NCI-H187 (cell line): ENCODE measurements at places on chromosomes 6 and 20.

DNA sequence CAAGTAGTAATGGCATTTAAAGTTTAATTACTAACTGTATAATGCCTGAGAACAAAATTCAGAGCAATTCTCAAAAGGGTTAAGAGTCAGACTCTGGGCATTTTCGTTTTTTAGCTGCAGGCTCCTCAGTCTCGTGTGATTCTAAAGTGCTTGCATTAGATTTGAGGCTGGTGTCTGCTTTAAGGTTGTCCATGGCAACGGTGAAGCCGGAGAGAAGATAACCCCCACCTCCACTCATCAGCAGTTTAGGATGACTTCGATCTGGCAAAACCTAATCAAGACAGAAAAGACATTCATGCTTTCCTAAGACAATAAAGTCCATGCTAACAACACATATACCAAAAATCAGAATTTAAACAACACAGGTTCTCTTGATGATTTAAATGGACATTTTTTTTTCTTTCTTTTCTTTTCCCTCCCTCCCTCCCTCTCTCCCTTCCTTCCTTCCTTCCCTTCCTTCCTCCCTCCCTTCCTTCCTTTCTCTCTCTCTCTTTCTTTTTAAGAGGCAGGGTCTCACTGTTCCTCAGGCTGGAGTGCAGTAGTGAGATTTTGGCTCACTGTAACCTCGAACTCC lies 11.8 kb downstream of the TRMT6 start:
- DNase-seq: no peak

DNA sequence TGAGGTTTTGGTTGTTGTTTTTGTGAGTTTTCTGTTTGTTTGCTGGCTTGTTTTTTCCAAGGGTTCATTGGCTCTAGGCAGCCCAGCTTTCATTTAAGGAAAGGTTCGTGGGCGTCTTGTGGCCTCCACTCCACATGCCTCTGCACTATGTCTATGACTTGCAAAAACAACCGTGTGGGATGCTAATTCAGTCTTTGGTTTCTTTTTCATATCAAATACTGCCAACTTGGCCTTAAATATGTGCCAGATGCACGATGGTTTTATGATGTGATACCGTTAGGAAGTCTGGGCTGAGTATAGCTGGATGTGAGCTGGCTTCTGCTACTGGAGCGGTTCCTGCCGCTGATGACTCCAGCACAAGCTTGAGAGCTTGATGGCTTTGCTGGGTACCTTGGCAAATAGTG lies 96.3 kb downstream of the BMP2 start:
- no peak for DNase-seq

GRCh38 chr6:170262489-170263088 lies 28.3 kb downstream of the DLL1 start:
- no peak for DNase-seq

DNA sequence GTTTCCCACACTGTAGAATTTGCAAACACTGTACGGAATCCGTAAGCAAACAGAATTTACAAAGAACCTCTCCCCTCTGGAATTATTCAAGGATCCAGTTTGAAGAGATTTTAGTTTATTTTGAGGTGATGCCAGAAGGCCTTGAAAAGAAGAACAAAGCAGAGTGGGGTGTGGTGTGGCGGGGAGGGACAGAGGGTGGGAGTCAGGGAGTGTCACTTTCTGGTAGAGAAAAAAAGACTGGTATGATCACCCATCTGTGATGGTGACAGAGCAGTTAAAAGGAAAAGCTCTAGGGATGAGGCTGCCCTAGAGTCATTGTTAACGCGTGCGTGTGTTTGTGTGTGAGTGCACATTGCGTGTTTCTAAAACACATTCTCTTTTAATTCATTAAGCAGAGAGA lies 97.0 kb upstream of the F13A1 start:
- DNase-seq: no peak

- DNase-seq: no peak
These were observed 1149.0 kb downstream of the EPHA7 start for GRCh38 chr6:92270365-92270764.

DNA sequence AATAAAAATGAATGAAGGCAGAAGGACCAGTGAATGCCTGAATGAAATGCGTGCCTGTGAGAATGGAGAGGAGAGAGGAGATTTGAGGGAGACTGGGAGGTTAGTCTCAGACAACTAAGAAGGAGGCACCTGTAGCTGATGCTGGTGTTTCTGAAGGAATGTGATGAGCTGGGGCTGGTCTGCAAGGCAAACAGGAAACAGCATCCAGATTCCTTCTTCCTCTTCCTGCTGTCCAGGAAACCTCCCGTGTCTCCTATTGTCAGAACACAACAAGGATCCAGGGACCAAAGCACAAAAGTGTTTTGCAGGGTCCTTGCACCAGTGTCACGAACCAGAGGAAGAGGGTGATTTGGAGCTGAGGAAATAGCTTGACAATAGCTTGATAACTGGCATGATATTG lies 50.4 kb upstream of the TAB2 start:
- no peak for DNase-seq

DNA sequence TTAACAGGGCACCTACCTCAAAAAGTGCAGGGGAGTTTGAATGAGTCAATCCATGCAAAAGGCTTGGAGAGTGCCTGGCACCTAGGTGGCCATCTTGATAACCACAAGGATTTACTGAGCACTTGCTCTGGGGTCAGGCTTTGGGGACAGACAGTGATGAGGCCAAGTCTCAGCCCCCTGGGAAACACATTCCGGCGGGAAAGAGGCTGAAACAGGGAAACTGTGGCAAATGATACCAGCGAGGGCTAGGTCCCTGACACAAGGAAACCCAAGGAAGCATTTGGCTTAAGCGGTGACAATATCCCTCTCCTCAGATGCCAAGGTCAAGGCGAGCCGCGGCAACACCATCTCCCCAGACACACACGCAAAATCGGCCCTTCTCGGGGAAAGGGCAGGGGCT lies 527 bp upstream of the DOK5 start:
- no peak for DNase-seq

GRCh38 chr6:63321821-63322220 lies 2.0 kb upstream of the LGSN start:
- no peak for DNase-seq

DNA sequence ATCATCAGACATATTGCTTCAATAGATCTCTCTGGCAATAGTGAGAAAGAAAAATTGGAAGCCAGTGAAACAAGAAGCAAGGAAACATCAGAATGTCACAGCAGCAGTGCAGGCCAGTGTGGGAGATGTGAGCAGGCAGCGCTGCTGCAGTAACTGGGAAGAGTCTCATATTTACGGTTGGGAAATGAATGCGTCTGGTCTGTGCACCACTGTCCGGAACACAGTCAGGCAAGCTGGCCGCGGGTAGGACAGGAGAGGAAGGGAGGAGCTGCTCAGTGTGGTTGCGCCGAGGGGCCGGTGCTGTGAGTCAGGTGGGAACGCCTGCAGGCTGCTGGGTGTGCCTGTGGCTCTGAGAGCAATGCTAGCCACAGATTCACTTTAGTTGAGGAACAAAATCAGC lies 6.4 kb upstream of the PSMG4 start:
- DNase-seq: no peak

- no peak for DNase-seq
These were observed 59.6 kb downstream of the NFATC2 start for GRCh38 chr20:51482836-51483473.

DNA sequence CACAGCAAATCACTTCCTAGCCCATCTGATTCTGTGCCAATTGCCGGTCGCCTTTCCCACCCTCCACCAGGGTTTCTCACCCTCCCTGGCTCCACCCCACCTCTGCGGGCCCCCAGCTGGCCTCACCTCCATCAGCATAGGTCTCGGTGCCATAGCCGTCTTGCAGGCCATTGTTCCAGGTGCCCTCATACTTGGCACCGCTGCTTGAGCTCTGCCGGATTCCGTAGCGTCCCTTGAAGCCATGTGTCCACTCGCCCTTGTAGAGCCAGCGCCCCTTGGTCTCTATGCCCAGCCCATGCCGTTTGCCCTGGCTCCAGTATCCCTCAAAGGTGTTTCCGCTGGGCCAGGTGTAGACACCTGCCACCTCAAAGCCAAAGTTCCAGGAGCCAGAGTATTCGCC lies 787 bp downstream of the JPH2 start:
- no peak for DNase-seq

GRCh38 chr6:160462551-160463109 lies 114.5 kb downstream of the SLC22A3 start:
- DNase-seq: no peak

DNA sequence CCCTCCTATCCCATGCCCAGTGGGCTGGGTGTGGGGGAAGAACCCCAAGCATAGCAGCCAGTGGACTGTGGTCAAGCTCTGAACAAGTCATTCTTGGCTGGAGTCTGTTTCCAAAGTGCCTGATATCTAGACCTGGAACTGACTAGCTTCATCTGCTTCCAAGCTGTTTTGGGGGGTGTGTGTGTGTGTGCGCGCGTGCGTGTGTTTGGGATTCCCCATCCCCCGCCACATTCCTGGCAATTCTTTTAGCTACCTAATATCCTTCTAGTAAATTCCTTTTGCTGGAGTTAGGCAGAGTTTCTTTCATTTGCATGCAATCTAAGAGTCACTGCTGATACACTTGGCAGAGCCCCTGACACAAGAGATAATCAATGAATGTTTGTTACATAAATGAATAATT lies 7.8 kb downstream of the PAK5 start:
- DNase-seq: no peak

DNA sequence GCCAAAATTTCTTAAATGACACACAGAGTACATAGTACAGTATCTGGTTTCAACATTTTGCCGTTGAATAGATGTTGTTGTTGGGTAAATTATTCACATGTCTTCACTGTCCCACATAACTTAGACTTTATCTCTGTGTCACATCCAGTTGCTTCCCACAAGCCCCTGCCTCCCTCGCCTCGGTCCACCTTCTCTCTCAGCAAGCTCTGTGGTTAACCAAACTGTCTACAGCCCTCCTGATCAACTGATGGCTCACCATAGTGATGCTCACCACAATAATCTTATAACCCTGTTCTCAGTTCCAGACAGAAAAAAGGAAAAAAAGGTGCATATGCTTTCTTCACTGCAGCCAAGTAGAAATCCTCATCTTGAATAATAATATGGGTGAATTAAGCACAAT lies 23.0 kb downstream of the IL17F start:
- no peak for DNase-seq

DNA sequence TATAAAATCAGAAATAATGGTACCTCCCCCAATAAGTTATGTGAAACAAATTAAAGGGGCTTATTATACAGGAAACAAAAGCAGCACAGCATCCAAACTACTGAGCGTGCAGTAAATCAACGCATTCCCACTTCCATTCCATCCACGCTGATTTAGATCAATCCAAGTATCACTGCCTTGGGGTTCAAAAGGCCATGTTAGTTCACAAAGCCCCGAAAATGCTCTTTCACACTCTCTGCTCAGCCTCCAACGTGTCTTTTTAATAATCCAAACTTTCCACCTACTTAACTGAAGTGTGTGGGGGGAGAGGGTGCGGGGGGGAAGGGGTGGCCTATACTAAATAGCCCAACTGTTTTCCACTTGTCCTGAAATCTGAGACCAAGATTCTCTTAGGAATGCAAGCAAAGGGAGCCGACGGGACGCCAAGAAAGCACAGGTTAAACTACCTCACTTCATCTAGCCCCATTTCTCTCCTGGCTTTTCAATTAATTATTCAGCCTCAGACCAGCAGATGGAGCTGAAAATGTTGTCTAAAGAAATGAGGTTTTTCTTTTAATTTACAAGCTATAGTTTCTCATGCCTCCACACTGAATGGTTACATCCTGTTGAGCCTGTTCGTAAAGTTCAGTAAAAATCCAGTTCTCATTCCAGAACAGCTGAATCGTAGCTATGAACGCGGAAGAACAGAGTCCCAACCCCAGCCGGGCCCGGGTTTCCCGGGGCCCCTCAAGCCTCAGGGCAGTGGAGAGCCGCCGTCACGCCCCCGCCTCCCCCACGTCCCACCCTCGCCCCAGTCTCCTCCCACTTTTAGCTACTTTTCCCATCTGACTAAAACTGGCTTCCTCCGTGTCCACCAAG lies 1.0 kb upstream of the NXT1 start:
- no peak for DNase-seq

DNA sequence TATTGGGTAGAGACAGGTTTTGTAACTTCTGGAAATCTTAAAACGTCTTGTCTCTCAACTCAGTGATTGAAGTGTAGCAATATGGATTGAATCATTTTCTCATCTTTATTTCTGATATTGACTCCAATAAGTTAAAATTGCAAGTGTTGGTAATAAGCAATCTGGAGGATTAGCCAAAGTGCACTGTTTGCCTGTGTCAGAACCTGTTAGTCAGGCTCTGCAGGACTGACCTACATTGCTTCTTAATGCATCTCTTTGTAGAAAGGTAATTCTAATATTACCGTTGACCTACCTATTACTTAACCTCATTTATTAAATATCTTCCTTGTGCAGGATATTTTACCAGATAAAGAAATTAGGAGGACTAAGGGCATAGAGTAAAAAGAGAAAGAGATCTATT lies 484.0 kb upstream of the CITED2 start:
- DNase-seq: no peak

- DNase-seq: no peak
These were observed 4.8 kb downstream of the NOP56 start for GRCh38 chr20:2657241-2657640.

DNA sequence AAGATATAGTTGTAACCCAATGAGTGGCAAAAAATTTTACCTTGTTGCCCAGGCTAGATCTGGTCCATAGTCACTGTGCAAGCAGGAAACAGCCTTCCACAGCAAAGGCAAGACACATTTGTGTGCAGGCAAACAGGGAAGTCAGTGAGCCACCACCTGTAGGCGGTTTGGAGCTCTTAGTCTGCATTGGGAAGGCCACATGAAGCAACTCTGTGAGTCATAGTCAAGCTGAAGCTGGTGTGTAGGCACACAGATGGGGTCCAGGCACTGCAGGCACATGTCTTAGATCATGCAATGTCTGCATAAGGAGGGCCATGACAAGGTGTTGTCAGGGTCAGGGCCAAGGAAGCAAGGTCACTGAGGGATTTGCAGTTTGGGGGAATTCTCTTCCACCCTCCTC lies 543.2 kb upstream of the EPHA7 start:
- DNase-seq: no peak

- DNase-seq: no peak
These were observed 154.8 kb downstream of the PDSS2 start for GRCh38 chr6:107304421-107305025.

GRCh38 chr6:157283900-157284737 lies 39.2 kb downstream of the TMEM242 start:
- DNase-seq: no peak

GRCh38 chr6:42572523-42572922 lies 8.7 kb downstream of the UBR2 start:
- no peak for DNase-seq
